ENCODE measurements at places on chromosomes 3 and 15. TPM values are rescaled to one million over a fixed set of nuclear protein-coding genes. Genes with fewer than 3 reads are reported as not detected.

- no peak for DNase-seq
Measured at GRCh38 chr3:23422517-23422851, 219.4 kb downstream of the UBE2E2 start.

DNA sequence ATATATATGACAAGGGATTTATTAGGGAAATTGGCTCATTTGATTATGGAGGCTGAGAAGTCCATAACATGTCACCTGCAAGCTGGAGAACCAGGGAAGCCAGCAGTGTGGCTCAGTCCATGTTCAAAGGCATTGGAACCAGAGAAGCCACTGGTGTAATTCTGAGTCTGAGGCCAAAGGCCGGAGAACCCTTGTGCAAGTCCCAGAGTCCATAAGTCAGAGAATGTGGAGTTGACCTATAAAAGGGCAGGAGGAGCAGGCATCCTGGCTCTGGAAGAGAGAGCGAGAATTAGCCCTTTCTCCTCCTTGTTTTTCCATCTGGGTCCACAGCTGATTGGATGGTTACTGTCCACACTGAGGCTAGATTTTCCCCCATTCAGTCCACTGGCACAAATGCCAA, 319.8 kb downstream of the IGSF11 start:
- no peak for DNase-seq

The GOLGA6L7 gene
- not detected for total RNA-seq

GRCh38 chr3:77693147-77693546, 653.2 kb downstream of the ROBO2 start:
- no peak for DNase-seq

GRCh38 chr15:72445426-72445825, 28.7 kb upstream of the ARIH1 start:
- DNase-seq: no peak

The LNP1 gene
- total RNA-seq: 1.6 TPM

GRCh38 chr3:108091498-108092250, 843 bp upstream of the CD47 start:
- no peak for DNase-seq

DNA sequence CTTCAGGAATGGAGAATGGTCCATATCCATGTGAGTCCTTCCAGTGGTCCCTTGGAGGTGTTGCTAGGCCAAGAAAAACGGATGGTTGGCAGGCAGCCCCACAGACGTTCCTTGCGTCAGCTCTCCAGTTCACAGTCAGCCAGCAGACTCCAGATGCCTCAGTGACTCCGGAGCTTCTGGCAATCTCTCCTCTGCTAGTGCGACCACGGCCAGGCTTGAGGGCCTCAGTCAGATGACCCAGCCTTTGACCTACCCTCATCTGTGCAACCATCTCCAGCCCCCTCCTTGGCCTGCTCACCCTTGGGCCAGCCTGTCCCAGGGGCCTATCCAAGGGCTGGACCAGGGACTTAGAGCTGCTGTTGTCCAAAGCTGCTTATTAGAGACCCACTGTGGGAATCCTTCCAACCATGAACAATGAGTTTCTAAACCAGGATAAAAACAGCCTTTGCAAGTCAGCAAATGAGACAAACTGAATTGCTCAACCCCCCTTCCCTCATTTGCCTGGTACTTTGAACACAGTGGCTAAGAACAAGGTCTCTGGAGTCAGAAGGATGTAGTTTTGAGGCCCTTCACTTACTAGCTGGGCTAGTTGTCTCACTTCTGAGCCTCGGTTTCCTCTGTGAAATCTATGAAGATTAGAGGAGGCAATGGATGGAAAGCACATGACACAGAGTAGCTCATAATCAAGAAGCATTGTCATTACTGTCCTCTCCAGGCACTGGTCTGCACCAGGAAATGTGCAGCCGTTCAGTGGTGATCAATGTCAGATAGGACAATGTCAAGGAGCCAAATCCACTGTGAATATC, 44.8 kb downstream of the ANP32A start:
- DNase-seq: no peak

- DNase-seq: no peak
Measured at GRCh38 chr3:134339331-134339730, 34.9 kb downstream of the AMOTL2 start.

The ZBED2 gene
- 16.1 TPM for total RNA-seq

DNA sequence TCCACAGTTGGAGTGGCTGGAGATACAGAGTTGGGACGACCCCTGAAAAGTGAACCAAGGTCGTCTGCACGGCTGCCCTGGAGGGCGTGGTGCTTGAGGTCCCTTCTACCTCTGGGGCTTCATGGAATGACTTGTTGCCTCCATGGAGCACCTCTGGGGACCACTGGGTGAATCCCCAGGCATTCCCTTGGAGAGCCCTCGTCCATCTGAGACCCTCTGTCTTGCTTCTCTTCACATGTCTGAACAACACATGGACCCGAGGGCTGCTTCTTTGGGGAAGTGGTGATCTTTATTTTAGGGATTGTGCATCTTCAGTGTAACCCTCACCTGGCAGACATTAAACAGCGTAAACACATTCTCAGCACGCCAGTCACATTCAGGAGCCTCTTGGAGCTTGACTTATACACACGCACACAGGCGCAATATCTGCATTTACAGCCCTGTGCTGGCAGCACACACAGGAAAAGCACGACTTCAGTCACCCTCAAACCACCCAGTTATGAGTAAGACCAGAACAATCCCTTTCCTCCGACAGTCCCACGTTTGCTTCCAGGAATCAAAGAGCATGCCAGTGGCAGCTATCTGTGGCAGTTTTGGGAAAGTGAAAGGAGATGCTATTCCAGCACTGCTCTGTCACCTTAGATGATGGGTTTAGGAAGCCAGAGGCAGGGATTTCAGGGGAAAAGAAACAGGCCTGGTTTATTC, 12.6 kb downstream of the FAM107A start:
- DNase-seq: no peak

The BLM gene
- total RNA-seq: 24.6 TPM

DNA sequence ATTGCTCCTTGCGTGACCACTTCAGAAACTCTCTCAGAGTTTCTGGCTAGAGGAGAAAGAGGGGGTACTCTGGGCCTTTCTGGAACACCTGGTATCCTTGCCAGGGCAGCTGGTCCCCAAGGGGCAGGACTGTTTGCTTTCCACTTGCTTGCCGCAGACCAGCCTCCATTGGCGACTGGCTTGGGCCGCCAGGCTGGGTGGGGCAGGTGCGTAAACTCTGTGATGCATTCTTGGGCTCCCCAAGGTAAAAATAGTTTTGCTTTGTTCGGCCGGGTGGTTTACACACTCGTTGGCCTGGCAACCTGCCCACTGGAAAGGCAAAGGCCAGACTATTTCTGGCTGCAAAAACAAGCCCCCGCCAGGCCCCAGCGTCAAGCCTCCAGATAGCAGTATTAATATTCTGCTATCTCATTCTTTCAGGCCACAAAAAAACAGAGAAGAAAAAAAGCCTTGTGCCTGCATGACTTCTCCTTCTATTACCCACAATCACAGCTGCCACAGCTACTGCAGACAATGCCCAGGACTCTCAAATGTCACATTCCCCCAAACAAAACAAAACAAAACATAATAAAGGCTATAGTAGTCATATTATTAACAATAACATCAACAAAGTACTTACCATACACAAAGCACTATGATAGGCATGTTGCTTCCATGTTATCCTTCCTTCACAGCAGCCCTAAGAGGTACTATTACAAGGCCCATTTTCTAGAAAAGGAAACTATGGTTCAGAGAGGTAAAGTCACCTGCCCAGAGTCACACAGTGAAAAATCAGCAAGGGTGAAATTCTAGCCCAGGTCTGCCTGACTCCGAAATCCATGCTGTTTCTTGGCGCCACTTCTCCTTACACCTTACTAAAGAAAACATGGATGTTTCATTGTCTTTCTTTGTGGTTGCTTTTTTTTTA, 14.0 kb upstream of the SSUH2 start:
- DNase-seq: no peak
